ENCODE measurements at places on chromosomes 5 and 9. TPM values are rescaled to one million over a fixed set of nuclear protein-coding genes. Genes with fewer than 3 reads are reported as not detected.

HTR1A gene
- not detected for total RNA-seq

ZDHHC11 gene
- total RNA-seq, result 55.6 TPM

COL15A1 gene
- total RNA-seq, result 55.9 TPM

CTNND2 gene
- total RNA-seq, result 1.7 TPM

FOXD4L6 gene
- total RNA-seq, result not detected

NCS1 gene
- 5.0 TPM for total RNA-seq

MCIDAS gene
- not detected for total RNA-seq

PCDHGA2 gene
- 6.5 TPM for total RNA-seq

ATG12 gene
- total RNA-seq, result 23.0 TPM

C6 gene
- total RNA-seq, result 90.3 TPM

SPOCK1 gene
- 19.6 TPM for total RNA-seq

DNA sequence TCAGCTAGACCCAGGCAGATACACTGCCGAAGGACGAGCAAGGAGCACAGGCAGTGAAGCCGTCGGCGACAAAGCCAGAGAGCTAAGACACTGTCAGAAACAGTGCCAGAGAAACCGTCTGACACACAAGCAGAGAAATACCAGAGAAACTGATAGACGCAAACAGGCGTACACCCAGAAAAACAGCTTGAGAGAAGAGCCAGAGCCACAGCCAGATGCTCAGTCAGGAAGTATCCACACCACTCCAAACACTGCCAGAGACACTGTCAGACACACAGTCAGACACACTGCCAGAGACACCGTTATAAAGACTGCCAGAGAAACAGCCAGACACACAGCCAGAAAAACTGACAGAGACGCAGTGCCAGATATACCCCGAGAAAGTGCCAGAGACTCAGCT, 19.1 kb downstream of the CNTFR start:
- no peak for DNase-seq

DNA sequence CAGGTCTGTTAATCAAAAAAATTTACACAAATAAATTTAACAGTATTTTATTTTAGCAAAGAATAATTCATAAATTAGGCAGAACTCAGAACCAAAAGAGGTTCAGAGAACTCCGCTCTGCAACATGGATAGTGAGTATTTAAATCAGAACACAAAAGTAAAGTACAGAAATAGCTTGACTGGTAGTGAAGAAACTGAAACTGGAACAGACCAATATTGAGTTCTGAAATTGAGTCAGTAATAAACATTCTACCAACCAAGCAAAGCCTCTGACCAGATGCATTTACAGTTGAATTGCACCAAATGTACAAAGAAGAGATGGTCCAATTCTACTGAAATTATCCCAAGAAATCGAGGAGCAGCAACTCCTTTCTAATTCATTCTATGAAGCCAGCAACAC, 1542.8 kb downstream of the EFNA5 start:
- no peak for DNase-seq

DNA sequence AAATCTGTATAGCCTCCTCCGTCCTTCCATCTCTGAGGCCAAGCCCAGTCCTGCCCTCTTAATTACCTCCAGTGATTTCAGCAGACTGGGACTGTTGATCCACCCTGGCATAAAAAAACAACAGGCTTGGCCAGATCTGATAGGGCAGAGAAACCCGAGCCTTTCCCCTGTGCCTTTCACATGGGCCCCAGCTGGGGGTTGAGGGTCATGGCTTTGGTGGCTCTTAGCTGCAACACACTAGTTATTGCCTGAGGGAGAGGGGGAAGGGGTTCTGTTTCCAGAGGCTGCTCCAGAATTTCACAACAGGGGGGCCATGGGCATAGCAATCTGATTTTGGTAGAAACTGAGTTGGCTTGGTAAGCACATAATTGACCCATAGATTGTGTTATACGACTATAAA, 21.2 kb upstream of the PANK3 start:
- DNase-seq, result no peak

GRCh38 chr9:94577571-94577970, 16.1 kb downstream of the FBP2 start:
- no peak for DNase-seq

GRCh38 chr5:82670692-82671091, 392.5 kb upstream of the RPS23 start:
- no peak for DNase-seq

DNA sequence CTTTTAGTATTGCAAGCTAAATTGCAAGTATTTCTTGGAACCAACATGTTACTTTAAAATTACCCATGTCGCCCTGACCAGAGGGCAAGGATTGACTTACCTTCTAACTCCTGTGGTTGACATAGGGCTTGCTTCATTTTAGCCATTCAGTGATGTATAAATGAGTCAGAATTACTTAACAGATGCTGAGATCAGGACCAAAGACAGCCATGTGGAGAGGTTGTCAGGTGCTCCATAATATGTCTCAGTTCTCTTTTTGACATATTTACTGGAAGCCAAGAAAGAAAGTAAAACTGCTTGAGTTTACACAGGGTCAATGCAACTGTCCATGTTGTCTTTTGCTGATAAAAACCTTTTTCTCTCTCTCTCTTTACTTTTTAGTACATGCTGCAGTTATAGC, 33.2 kb downstream of the F2RL2 start:
- no peak for DNase-seq

DNA sequence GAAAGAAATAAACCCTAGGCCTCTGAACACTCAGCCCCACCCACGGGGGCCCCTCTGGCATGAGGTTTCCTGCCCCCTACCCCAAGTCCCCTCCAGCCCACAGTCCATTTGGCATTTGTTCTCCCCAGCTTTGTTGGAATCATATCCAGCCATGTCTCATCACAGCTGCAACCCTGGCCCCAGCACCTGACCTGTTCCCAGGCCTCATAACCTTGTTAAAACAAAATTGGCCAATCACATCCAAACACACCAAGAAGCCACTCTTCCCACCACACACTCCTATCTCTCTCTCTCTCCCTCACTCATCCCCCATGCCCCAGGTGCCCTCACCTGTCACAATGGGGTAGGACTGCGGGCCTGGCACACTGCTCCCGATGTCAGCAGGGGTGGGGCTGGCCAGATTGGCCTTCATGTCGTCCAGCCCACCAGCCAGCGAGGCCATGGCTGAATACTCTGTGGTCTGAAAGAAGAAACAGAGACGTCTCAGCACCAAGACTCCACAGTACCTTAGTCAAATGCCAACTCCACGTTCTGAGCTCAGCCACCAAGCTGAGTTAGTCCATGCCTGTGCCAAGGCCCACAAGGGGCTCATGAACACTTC, 110.9 kb downstream of the PAX5 start:
- no peak for DNase-seq

- DNase-seq, result no peak
These were observed 49.4 kb downstream of the ABHD17B start for GRCh38 chr9:71861618-71862017.

- no peak for DNase-seq
These were observed 26.3 kb upstream of the CFAP95 start for GRCh38 chr9:69794356-69794755.

DNA sequence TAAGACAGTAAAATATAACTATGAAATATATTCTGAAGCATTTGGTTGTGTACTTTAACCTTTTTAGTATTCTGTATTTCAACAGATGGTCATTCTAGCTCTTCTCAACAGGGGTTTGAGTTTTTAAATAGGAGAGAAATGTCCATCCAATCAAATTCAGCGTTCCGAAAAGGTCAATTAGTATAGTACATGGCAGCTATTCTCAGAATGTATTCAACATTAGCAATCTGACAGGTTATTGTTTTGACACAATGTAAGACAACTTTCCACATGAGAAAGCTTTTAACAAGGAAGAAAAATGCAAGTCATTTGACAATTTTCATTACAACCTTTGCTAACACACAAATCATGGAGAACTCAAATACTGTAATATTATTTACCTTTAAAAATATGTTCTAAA, 996.3 kb upstream of the CDH10 start:
- no peak for DNase-seq

DNA sequence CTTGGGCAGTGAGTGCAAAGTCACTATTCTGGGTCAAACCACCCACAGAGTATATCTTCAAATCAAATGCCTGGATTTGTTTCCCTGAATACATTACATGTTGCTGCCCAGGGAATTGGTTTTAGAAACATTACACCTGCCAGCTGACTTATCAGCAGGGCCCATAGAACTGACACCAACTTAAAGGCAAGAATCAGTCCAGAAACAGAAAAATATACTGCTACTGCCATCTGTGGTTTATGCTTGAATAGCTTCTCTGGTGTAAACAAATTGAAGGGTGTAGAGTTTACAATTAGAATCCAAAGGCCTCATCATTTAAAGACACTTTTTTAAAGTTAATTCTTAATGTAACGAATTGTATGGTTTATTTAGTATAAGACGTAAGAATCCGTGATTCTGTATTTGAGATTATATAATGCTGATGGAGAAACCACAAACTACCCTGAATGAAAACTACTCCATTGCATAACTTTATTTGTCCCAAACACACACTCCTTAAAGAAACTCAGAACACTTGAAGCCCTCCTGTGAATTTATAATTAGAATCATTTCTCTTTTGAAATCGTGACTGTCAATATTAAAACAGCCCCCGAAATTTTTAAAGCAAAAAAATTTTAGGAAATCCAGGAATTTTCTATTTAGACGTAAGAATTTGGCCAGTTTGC, 6.2 kb downstream of the NR6A1 start:
- no peak for DNase-seq

GRCh38 chr9:5580650-5581049, 48.3 kb upstream of the RIC1 start:
- DNase-seq, result no peak

GRCh38 chr5:134511796-134512660, 13.4 kb upstream of the JADE2 start:
- DNase-seq, result peak; percentile 85

- no peak for DNase-seq
These were observed 174.1 kb downstream of the SNX18 start for GRCh38 chr5:54691656-54692055.

- DNase-seq, result no peak
These were observed 66.0 kb upstream of the PPARGC1B start for GRCh38 chr5:149664083-149664482.

DNA sequence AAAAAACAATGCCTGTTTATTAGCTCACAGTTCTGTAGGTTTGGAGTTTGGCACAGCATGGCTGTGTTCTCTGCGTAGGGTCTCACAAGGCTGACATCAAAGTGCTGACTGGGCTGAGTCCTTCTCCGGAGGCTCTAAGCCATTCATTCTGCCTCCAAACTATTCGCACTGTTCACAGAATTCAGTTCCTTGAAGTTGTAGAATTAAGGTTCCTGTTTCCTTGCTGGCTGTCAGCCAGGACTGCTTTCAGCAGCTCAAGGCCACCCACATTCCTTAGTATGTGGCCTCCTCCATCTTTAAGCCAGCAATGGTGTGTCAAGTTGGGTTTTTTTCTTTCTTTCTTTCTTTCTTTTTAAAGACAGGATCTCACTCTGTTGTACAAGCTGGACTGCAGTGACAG, 161.9 kb downstream of the CDH6 start:
- DNase-seq, result no peak

GRCh38 chr5:114412510-114413171, 50.8 kb downstream of the KCNN2 start:
- DNase-seq, result no peak

DNA sequence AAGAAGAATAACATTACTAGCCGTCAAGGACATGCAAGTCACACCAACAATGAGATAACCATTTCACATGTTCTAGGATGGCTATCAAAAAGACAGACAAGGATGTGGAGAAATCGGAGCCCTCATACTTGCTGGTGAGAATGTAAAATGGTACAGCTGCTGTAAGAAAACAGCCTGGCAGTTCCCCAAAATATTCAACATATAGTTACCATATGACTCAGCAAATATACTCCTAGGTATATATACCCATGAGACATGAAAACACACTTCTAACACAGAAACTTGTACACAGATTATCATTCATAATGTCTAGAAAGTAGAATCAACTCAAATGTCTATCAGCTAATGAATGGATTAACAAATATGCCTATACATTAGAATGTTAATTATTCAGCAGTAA, 105.4 kb upstream of the PCAT7 start:
- DNase-seq, result no peak

DNA sequence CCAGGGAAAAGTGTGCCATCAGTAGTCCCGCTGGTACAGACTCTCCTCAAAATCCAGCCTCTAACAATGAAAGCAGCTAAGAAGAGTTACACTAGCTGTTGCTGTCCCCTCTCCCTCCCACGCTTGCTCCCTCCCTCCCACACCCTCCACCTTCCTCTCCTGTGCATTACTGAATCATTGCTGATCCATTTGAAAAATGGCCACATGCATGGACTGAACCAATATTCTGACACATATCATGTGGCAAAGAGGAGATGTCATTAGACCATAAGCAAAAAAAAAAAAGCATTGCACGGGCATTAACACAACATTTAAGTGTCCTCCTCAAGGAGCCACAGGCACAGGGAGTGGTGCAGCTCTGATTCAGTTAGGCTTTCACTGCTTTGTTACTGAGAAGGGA, 37.9 kb downstream of the LHFPL2 start:
- no peak for DNase-seq

GRCh38 chr9:84856181-84856632, 186.7 kb downstream of the NTRK2 start:
- peak; percentile 47 for DNase-seq

GRCh38 chr5:6759983-6760382, 46.8 kb downstream of the TENT4A start:
- no peak for DNase-seq

DNA sequence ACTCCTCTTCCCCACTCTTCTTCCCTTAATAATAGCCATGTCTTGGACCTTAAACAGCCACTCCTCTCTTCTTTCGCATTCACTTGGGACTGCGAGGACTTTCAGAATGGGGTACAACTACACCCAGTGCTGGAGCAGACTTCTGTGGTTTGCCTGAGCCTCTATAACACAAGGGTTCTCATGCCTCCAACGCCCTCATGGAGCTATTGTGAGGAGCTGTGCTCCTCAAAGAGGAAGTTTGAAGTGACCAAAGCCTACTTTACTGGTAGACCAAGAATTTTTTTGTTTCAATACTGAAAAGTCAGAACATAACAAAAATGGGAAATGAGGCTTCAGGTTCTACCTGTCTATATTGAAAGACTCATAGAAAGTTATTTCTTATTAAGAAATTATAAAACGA, 316.4 kb downstream of the PIK3R1 start:
- DNase-seq, result no peak
